ENCODE measurements at places on chromosomes 4 and X. TPM values are rescaled to one million over a fixed set of nuclear protein-coding genes. Genes with fewer than 3 reads are reported as not detected.

GRCh38 chrX:120318411-120318810 is 7.2 kb upstream of the TMEM255A start:
- no peaks in the 10 kb centered on the region for H3K27me3 ChIP-seq
- no peak for DNase-seq
- H3K4me1 ChIP-seq: no peaks in the 10 kb centered on the region
- H3K27ac ChIP-seq: no peak overlapping the region

DNA sequence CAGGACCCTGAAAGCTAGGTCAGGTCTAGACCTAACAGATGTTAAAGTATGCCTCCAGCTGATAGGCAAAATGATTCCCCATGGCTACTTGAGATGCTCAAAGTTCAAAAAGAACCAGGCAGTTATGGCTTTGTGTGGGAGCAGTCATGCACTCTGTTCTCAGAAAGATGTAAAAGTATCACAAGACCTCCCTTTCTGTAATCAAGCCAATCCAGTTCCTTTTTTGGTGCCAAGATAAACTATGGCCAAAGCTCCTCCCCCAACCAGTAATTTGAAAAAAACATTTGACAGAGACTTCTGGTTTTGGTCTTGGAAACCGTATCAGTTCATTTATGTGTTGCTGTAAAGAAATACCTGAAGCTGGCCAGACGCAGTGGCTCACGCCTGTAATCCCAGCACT is 340.9 kb downstream of the CHIC1 start:
- no peaks in the 10 kb centered on the region for H3K4me1 ChIP-seq
- H3K4me3 ChIP-seq: no peak overlapping the region
- H3K27ac ChIP-seq: no peak overlapping the region
- no peak for DNase-seq
- H3K36me3 ChIP-seq: no peaks in the 10 kb centered on the region
- H3K27me3 ChIP-seq: no peaks in the 10 kb centered on the region

- H3K4me3 ChIP-seq: no peak overlapping the region
- no peaks in the 10 kb centered on the region for H3K27me3 ChIP-seq
- H3K27ac ChIP-seq: no peak overlapping the region
- no peak for DNase-seq
- H3K36me3 ChIP-seq: no peaks in the 10 kb centered on the region
Measured at GRCh38 chrX:19331831-19332230, 11.9 kb upstream of the PDHA1 start.

TCEAL9 gene
- 71.7 TPM for total RNA-seq

GRCh38 chrX:106566362-106566761 is 45.4 kb upstream of the RADX start:
- no peak overlapping the region for H3K27ac ChIP-seq
- H3K4me3 ChIP-seq: no peak overlapping the region
- H3K4me1 ChIP-seq: no peaks in the 10 kb centered on the region
- no peaks in the 10 kb centered on the region for H3K27me3 ChIP-seq
- H3K36me3 ChIP-seq: no peaks in the 10 kb centered on the region

DNA sequence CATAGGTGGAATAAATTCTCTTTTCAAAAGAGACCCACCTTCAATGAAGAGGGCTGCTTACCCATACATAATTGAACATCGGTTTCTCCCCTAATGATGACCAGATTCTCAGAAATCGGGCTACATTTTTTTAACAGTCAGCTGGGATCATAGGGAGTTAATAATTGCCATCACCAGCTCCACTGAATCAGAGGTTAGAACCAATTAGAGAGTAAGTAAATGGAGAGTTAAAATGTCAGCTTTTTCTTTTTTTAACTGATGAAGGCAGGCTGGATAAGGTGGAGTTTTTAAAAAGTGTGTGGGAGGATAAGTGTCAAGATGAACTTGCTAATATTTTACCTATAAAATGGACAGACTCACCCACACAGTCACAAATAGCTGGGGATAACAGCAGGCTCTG is 584.5 kb upstream of the NR3C2 start:
- H3K4me3 ChIP-seq: no peak overlapping the region
- DNase-seq: no peak
- peaks cover 5% of the 10 kb centered on the region for H3K4me1 ChIP-seq
- H3K27me3 ChIP-seq: no peaks in the 10 kb centered on the region
- no peaks in the 10 kb centered on the region for H3K36me3 ChIP-seq

NUDT11 gene
- 6.1 TPM for total RNA-seq

L1CAM gene
- total RNA-seq: 30.2 TPM

DNA sequence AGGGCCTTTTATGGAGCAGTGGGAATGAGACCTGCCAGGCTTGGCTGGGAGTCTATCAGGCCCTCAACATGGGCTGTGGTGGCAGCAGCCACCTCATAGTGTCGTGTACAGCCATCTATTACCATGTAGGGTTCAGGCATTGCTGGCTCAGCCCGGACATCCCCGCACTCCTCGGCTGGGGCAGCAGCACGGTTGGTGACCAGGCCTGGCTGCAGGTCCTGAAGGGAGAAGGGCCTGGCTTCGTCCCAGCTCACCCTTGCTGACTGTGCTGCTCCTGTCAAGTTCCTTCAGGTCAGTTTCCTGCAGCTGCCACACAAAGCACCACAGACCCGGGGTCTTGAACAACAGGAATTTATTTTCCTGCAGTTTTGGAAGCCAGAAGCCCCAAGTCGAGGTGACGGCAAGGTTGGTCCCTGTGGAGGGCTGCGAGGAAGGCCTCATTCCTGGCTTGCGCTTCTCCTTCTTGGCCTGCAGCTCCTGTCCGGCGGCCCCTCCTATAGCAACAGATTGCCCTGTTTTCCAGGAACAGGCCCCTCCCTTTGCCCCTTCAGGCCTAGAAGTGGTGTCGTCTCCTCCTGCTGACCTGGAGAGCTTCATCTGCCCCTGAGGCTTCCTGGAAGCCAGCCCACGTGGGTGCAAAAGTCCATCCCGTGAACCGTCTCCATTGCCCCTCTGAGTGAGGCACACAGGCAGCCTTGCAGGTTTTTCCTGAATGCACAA is 25.2 kb upstream of the SORCS2 start:
- no peak overlapping the region for H3K4me3 ChIP-seq
- no peaks in the 10 kb centered on the region for H3K4me1 ChIP-seq
- H3K27ac ChIP-seq: no peak overlapping the region
- H3K27me3 ChIP-seq: no peaks in the 10 kb centered on the region
- H3K36me3 ChIP-seq: no peaks in the 10 kb centered on the region

- H3K27me3 ChIP-seq: peaks cover 46% of the 10 kb centered on the region
- no peak for DNase-seq
- H3K36me3 ChIP-seq: no peaks in the 10 kb centered on the region
- H3K27ac ChIP-seq: peak overlapping the region; percentile 33
- H3K4me3 ChIP-seq: peak overlapping the region; percentile 39
Measured at GRCh38 chr4:54658252-54659093, 716 bp downstream of the KIT start.

DNA sequence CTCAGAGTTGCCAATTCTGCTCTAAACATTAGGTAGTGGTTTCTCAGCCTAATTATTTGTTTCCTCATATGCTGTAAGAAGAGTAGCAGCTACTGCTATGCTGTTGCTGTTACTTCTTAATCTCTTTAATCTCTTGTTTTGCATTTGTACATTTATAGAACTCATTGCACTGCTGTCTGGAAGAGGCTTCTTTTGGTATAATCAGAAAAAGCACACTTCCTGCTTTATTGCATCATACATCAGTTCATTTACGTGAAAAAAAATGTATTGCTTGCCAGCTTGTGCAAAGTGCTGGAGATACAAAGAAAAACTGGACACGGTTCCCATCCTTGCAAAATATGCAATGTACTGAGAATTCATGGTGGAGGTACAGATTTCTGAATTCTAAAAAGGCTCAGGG is 332.0 kb downstream of the GRXCR1 start:
- no peaks in the 10 kb centered on the region for H3K27me3 ChIP-seq
- no peaks in the 10 kb centered on the region for H3K4me1 ChIP-seq
- no peaks in the 10 kb centered on the region for H3K36me3 ChIP-seq

GRCh38 chrX:2723286-2723879 is 28.5 kb upstream of the XG start:
- no peak overlapping the region for H3K4me3 ChIP-seq
- H3K4me1 ChIP-seq: no peaks in the 10 kb centered on the region
- H3K27me3 ChIP-seq: no peaks in the 10 kb centered on the region
- DNase-seq: peak; percentile 66

DNA sequence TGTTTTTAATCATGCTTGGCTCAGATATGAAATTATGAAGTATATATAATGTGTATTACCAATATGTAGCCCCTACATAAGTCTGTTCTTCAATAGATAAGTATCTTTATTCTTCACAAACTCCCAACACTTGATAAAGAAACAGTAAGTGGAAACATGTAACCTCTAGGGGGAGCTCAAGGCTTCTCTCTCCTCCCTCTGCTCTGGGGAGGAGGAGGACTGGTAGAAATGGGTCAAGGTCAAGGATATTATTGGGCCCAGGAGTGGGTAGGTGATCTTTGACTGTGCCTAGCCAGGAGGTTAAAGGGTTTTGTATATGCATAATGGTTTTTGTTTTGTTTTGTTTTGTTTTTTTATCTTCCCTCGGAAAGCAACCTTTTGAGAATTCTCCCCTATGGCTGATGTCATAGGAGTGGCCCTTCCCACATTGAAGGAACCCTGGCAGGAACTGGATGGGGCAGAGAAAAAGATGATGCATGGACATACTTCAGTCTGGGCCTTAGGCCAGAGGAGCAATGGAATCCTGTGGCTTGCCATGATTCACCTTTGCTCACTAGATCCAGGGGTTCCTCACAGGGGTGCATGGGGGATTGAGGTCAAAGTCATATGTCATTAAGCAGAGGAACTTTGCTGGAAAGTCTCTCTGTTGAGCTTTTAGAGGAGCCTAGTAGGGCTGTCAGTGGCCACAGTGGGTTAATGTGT is 460.3 kb downstream of the MID1IP1 start:
- no peaks in the 10 kb centered on the region for H3K36me3 ChIP-seq
- no peaks in the 10 kb centered on the region for H3K4me1 ChIP-seq
- H3K4me3 ChIP-seq: no peak overlapping the region
- H3K27ac ChIP-seq: no peak overlapping the region

DNA sequence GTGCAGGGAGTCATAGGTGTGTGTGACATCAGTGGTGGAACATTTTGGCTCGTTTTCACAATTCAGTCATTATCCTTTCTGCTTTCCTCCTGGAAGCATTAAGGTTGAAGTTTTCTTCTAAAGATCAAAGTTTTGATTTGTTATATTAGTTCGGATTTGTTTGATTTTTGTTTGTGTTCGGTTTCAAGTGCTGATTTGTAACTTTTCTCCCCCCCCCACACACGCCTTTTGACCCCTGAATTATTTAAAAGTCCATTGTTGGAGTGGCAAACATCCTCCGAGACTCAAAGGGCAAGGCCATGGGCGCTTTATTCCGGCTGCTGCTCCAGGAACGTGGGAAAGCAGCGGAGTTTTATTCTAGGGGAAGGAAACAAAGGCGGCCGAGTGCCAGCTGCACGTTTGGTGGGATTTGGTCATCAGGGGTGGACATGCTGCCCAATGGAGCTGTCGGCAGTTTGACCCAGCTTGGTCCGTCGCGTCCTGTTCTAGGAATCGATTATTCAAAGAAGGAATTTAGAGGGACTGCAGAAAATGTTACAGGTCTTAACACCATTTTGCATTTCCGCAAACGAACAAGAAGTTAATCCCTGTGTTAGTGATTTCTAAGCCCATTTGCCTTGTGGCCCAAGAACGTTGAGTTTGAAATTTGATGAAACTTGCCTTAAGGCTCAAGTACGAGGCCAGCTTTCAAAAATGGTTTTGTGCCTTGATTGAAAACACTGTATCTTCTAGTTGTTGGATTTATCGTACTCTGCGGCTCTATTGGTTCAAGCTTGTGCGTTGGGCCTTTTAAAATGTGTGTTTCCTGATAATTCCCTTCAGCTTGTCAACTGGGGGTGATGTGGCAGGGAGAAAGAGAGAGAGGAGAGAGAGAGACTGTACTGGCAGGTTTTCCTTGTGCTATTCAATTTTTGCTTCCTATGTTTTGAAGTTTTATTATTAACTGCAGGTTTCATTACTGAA is 565 bp upstream of the ZNF41 start:
- peak overlapping the region; percentile 96 for H3K27ac ChIP-seq
- H3K27me3 ChIP-seq: no peaks in the 10 kb centered on the region
- peak; percentile 63 for DNase-seq
- no peaks in the 10 kb centered on the region for H3K36me3 ChIP-seq

- no peak for DNase-seq
- H3K27me3 ChIP-seq: no peaks in the 10 kb centered on the region
- H3K4me1 ChIP-seq: no peaks in the 10 kb centered on the region
- H3K27ac ChIP-seq: peak overlapping the region; percentile 53
Measured at GRCh38 chrX:85051627-85052026, 48.0 kb downstream of the APOOL start.

BMP3 gene
- total RNA-seq: 63.1 TPM

- H3K27me3 ChIP-seq: no peaks in the 10 kb centered on the region
- H3K4me1 ChIP-seq: no peaks in the 10 kb centered on the region
- DNase-seq: no peak
- no peaks in the 10 kb centered on the region for H3K36me3 ChIP-seq
- no peak overlapping the region for H3K27ac ChIP-seq
Measured at GRCh38 chr4:61220556-61220955, 20.4 kb downstream of the ADGRL3 start.

DNA sequence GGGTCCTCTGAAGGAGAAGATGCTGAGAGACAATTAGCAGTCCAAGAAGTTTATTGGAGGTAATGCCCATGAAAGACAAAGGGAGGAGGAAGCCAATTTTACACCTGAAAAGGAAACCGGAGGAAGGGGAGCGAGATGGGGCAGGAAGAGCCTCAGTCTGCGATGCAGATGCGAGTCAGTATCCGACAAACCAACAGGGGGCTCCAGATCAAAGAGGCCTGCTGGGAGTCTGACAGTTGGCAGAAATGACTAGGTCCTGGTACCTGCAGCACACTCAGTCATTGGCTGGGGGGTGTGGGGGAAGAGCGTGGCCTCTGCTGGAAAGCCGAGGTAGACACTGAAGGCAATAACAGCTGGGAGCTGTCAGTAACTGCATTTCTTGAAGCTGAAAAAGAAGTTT is 231.1 kb upstream of the CENPE start:
- H3K4me3 ChIP-seq: no peak overlapping the region
- H3K27ac ChIP-seq: no peak overlapping the region
- no peaks in the 10 kb centered on the region for H3K4me1 ChIP-seq

GRCh38 chr4:95093460-95093859 is 335.7 kb downstream of the BMPR1B start:
- no peaks in the 10 kb centered on the region for H3K4me1 ChIP-seq
- no peaks in the 10 kb centered on the region for H3K27me3 ChIP-seq
- no peak overlapping the region for H3K4me3 ChIP-seq

- H3K4me3 ChIP-seq: no peak overlapping the region
- H3K27me3 ChIP-seq: no peaks in the 10 kb centered on the region
- no peak overlapping the region for H3K27ac ChIP-seq
- no peaks in the 10 kb centered on the region for H3K36me3 ChIP-seq
- no peak for DNase-seq
- H3K4me1 ChIP-seq: peaks cover 8% of the 10 kb centered on the region
Measured at GRCh38 chr4:110854021-110854678, 231.3 kb upstream of the PITX2 start.
